ENCODE measurements at places on chromosomes 5 and 9. TPM values are rescaled to one million over a fixed set of nuclear protein-coding genes. Genes with fewer than 3 reads are reported as not detected.

ADAMTS16 gene
- total RNA-seq = 0.17 TPM

ZNF622 gene
- 58.6 TPM for total RNA-seq

SLC9A3 gene
- total RNA-seq = 1.3 TPM

NOTCH1 gene
- total RNA-seq = 31.6 TPM

OGN gene
- 17.5 TPM for total RNA-seq

MYMK gene
- total RNA-seq = not detected

SLC46A2 gene
- total RNA-seq = not detected

FOXD4 gene
- total RNA-seq = 0.17 TPM

JMY gene
- total RNA-seq = 14.9 TPM

AGXT2 gene
- 0.17 TPM for total RNA-seq

RAB3C gene
- total RNA-seq = not detected

VAV2 gene
- total RNA-seq = 19.4 TPM

ZDHHC11 gene
- 2.8 TPM for total RNA-seq

SPATA24 gene
- 10.9 TPM for total RNA-seq

GCNT4 gene
- total RNA-seq = 2.3 TPM

CER1 gene
- not detected for total RNA-seq

TMOD1 gene
- total RNA-seq = under 0.01 TPM

IFNA6 gene
- total RNA-seq = not detected

SFXN1 gene
- total RNA-seq = 132 TPM

NIPBL gene
- 32.4 TPM for total RNA-seq

Measured in smooth muscle cell of trachea (primary cell).